Esophagus squamous epithelium (tissue), 5 donors: ENCODE measurements at places on chromosomes 7 and 10.

GRCh38 chr10:87550741-87551140 lies 46.0 kb downstream of the MINPP1 start:
- no peak for DNase-seq

- no peak for DNase-seq
Observed at GRCh38 chr10:36499693-36500092, 625.7 kb upstream of the ANKRD30A start.

GRCh38 chr10:23341004-23341403 lies 3.6 kb downstream of the C10orf67 start:
- no peak for DNase-seq

- DNase-seq = no peak
Observed at GRCh38 chr7:41584746-41585145, 118.1 kb downstream of the INHBA start.

GRCh38 chr7:90552521-90552920 lies 43.6 kb upstream of the CDK14 start:
- DNase-seq = no peak

DNA sequence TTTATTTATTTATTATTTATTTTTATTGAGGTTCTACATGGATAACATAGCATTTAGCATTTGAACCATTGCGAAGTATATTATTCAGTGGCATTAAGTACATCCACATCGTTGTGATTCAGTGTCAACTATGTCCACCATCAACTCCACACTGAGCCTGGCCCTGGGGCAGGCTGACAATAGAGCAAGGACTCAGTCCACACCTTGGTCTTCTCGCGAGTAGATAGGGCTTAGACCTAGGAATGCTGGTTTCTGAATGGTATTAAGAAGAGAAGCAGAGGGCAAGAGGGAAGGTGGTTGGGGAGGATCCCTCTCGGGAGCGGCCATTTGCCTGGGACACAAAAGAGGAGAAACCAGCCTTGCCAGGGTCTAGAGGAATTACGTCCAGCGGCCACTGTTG lies 599.2 kb upstream of the MGMT start:
- no peak for DNase-seq
